HCT116 (cell line): ENCODE measurements at places on chromosomes 2 and 18. TPM values are rescaled to one million over a fixed set of nuclear protein-coding genes. Genes with fewer than 3 reads are reported as not detected.

DNA sequence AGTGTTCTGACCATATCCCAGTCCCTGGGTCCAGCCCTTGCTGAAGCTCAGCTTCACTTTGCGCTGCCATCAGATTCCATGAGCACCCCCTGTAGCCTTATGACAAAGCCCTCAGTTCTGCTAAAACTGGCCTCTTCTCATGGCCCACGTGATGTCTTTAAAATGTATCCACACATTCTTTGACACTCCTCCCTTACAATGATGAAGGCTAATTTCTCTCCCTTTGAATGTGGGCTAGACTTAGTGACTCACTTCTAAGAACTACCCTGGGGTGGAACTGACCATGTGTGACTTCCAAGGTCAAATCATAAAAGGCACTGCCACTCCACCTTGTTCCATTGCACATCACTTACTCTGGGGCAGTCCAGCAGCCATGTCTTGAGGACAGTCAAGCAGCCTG lies 45.4 kb upstream of the GORASP2 start:
- no peaks in the 10 kb centered on the region for H3K36me3 ChIP-seq
- no peak overlapping the region for H3K27ac ChIP-seq

GRCh38 chr2:175874291-175874690 lies 127.8 kb downstream of the LNPK start:
- H3K36me3 ChIP-seq: no peaks in the 10 kb centered on the region
- no peak overlapping the region for H3K4me3 ChIP-seq
- DNase-seq: no peak
- no peaks in the 10 kb centered on the region for H3K27me3 ChIP-seq
- H3K27ac ChIP-seq: no peak overlapping the region

MMADHC gene
- total RNA-seq: 135 TPM

DNA sequence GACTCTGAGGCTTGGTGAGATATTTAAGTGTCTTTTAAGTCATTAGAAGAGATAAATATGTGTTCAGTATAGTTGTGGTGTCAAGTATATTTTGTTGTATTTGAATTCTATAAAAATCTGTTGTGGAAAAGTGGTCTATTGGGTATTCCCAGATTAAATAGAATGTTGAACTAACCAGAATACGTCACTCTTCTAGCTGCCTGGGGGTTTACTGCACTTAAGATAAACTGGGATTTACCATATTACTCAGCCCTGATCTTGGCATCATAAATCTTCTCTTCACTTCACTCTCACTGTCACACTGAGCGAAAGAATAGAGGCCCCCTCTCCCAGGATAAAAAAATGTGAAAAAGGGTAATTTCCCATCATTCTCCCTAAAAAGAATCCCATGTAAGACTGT lies 129.8 kb downstream of the BCL2 start:
- no peak overlapping the region for H3K4me3 ChIP-seq
- H3K36me3 ChIP-seq: no peaks in the 10 kb centered on the region
- DNase-seq: no peak

- H3K27me3 ChIP-seq: no peaks in the 10 kb centered on the region
- no peak overlapping the region for H3K27ac ChIP-seq
- no peak overlapping the region for H3K4me3 ChIP-seq
- no peaks in the 10 kb centered on the region for H3K36me3 ChIP-seq
- no peaks in the 10 kb centered on the region for H3K4me1 ChIP-seq
These were observed 39.7 kb downstream of the RFX8 start for GRCh38 chr2:101435001-101435862.
